ENCODE measurements at places on chromosomes 12 and 14.

DNA sequence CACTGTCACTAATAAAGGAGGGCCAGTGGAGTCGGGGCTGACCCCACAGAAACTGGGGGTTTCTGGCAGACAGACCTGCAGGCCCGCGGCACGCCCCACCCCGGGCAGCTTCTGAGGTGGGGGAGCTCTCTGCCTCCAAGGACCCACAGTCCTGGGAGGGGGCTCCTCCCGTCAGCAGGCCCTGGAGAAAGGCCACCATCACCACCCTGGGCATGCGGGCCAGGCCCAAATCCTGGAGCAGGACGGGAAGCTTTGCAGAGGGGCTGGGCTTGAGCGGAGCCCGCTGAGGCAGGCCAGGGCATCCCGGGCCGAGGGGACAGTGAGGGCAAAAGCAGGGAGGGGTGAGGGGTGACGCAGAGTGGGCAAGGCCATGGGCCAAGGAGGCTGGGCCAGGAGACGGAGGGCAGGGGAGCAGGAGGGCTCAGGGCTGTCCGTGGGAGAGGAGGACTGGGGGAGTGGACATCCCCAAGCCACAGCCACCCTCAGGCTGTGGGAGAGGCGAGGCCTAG lies 11.1 kb upstream of the GPR132 start:
- no peak for DNase-seq

DNA sequence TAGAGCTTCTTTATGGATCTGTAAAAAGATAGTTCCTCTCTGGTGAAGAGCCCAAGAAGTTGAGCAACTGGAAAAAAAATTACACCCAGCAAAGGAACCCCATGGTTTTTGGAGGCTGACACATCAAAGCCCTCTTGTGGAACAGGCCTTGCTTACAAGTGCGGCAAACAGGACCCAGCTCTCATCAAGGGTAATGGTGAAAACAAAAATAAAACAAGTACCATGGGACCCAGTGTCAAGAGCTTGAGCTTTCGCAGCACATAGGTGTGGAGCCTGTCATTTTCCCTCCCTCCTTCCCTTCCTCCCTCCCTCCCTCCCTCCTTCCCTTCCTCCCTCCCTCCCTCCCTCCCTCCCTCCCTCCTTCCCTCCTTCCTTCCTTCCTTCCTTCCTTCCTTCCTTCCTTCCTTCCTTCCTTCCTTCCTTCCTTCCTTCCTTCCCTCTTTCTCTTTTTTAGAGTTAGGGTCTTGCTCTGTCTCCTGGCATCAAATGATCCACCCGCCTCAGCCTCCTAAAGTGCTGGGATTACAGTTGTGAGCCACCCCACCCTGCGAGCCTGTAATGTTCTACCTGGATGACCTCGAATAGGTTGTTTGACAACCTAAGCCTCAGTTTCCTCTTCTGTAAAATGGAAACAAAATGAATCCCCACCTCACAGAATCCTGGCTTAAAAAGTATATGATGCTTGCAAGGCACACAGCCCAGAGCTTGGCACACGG lies 114.3 kb upstream of the RPH3A start:
- no peak for DNase-seq

DNA sequence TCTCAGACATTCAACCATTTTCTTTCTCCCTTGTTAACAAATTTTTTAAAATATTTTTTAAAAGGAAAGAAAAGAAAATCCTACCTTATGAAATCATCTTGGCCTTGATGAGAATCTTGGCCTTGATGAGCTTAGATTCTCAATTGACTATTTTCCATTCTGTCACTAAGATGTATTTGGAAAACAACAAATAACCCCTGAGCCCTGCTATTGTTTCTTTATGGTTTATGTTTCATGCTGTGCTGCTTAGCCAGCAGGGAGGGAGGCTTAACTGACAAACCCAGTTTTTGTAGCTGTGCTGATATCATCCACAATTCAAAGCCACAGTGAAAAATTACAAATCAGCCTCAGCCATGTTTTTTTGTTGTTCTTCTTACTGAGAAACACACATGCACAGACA lies 404.1 kb downstream of the RAD51B start:
- DNase-seq, result no peak

DNA sequence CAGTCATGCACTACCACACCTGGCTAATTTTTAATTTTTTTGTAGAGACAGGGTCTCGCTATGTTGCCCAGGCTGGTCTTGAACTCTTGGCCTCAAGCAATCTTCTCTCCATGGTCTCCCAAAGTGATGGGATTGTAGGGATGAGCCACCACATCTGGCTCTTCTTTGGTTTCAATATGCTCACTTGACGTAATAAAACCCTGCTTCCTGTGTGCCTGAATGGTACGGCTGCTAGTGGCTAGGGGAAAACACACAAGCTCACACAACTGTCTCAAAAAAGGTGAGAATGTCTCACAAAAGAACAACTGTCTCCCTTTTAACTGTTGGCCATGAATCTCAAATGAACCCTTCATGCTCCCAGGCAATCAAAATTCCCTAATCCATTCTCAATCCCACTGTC lies 15.0 kb downstream of the C1S start:
- DNase-seq, result no peak

DNA sequence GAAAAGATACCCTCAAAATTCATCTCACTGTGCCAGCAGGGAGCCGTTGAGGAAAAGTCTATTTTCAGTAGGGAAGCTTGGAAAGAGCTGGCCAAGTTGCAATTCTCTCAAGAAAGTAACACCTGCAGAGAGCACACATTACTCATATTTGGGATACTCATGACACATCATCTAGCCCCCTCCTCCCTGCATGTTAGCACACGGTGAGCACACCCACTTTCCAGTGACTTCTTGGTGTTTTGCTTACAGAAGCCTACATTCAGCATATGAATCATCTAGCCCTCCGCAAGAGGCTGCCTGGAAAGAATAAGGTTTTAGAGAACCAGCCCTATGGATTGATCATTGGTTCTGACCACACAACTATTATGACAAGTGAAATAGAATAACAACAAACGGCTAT lies 124.5 kb downstream of the PTPRO start:
- DNase-seq, result no peak

DNA sequence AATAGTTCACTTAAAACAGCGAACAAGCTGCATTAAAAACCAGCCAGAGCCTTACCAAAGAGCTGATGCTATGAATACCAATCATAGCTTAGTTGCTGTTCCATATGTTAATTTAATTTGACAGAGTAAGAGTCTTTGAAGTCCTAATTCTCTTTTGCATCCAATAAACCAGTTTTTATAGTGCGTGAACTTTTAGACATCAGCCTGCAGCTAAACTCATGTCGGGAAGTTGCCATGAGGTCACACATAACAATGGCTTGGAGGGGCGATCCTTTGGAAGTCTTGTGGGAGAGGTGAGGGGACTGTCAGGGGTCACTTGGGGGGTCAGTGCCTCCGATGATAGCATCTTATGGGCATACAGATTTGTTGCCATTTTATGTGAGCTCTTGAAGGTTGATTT lies 81.7 kb downstream of the HMGA2 start:
- no peak for DNase-seq

GRCh38 chr12:85711735-85712390 lies 124.3 kb downstream of the RASSF9 start:
- DNase-seq, result no peak

DNA sequence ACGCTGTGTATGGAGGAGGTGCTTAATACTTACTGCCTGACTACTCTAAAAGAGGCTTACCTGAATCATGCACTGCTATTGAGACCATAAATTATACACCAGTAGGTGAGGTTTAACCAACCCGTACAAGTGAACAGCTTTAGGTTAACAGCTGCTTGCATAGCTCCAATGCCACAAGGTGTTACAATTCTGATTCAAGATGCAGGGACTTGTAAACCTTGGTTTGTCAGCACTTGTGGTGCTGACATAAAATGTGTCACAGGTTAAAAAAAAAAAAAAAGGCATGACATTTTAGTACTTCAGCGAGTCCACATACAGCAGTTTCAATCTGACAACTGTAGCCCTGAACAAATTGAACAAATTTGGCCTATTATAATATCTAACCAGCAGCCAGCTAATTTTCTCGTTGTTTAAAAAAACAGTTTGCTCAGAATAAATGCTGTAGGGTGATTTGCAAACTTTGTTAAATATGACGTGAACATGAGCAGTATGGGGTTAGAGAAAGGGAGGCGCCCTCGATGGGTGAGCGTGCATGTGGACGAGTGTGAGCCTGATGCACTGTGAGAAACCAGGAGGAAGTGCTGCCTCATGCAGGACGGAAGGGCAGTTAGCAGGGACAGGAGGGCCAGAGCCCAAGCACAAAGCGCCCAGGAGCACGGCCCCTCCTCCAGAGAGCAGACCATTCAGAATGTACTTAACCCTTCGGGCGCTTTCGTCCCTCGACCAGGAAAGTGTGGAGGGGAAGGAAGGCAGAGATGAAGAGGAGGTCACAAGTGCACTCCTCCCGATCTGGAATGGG lies 44.7 kb downstream of the TCHP start:
- DNase-seq, result no peak

GRCh38 chr12:122878780-122879612 lies 16.9 kb downstream of the VPS37B start:
- DNase-seq, result no peak

- no peak for DNase-seq
Observed at GRCh38 chr14:102949062-102949800, 26.8 kb downstream of the AMN start.

DNA sequence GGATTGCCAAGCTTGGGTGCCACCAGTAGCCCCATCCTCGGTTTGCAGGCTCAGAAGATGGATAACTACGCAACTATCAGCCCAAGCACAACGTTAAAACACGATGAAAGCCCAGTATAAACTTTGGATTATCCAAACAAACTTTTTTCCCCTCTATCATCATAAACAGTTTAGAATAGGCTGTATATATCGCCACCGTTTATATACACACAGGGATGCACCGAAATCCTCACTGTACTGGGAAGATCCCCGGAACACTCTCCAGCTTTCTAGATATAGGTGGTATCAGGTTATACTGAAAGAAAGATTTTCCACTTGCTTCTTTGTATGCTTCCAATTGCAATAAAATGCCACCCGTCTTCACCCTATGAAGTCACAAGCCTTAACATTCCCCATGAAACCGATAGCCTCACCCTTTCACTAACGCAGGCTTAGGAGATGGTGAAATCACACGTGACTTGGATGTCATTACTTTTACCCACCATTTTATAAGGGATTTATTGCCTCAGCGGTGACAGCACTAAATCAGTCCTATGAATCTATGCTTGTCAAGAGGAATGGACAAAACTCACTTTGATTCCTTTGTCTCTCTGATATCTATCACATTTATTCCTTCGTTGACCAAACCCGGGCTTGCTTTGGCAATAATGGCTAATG lies 207.6 kb upstream of the FOXN3 start:
- no peak for DNase-seq

- no peak for DNase-seq
Observed at GRCh38 chr14:70836946-70837345, 27.6 kb upstream of the MAP3K9 start.

DNA sequence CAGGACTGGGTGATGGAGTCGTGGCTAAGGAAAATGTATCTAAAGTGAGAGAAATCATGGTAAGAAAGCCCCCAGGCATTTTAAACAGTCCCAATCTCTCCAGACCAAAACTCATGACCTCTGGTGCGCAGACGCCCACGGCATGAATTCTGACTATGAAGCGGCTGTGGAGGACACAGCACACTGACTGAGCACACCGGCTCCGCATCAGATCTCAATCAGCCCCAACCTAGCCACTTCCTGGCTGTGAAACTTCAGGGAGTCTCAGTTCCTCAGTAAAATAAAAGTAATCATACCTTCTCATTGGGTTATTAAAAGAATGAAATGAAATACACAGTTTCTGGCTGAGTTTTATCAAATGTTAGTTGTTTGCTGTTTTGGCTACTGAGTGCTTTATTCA lies 38.7 kb downstream of the SETD3 start:
- DNase-seq, result no peak

DNA sequence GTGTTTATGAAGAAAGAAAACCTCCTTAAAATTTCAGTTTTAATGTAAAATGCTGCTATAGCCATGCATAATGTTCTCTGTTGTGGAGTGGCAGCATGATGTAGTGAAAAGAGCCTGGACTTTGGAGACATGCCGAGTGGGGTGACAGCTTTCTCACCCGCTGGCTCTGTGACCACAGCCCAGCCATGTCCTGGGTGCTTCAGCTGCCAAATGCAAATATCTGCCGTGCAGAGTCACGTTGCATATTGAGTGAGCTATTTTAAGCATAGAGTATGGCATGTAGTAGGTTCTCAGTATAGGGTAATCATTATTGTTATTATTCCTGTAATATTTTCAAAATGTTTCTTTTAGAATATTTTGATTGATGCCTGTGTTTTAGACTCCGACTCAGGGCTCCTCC lies 15.5 kb upstream of the TCTN2 start:
- no peak for DNase-seq

GRCh38 chr14:92099802-92100201 lies 6.6 kb downstream of the ATXN3 start:
- DNase-seq, result no peak
